ENCODE measurements at places on chromosomes 5 and 9.

- DNase-seq, result no peak
Measured at GRCh38 chr9:135490980-135491464, 9.5 kb upstream of the MRPS2 start.

DNA sequence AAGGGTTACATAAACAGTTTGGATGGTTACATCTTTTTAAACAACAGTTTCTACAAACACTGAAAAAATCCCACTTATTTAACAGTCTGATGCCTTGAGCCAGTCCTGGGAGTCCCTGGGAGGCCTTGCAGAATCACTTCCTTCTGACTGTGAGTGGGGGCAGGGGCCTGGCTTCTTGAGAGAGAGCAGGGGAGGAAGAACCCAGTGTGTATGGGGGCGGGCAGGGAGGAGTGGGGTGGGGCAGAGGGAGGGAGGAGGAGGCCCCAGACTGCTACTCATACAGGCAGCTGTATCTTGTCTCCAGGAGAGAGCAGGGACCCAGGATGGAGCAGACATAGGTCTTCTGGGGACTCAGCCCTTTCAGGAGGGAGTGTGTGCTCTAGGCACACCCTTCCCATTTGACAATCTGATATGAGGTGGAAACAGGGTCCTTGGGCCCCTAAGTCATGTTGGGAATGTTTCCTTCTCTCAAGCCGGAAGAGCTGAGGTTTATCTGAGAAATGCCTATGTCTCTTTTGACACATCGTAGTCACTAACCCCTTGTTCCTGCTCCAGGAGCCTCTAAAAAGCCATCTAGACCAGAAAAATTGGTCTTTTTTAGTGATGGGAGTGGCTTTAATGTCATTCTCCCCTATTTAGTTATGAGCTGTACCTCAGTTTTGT is 52.8 kb downstream of the IRF1 start:
- DNase-seq, result peak; percentile 46

- DNase-seq, result peak; percentile 99
Measured at GRCh38 chr5:10353241-10354047, at the start of gene MARCHF6. Gene MARCHF6, plus strand, starts transcription at chr5:10353695. Its CDS starts 204 bp downstream, at chr5:10353899.

- DNase-seq, result no peak
Measured at GRCh38 chr5:121853850-121854249, 2.2 kb downstream of the FTMT start.

DNA sequence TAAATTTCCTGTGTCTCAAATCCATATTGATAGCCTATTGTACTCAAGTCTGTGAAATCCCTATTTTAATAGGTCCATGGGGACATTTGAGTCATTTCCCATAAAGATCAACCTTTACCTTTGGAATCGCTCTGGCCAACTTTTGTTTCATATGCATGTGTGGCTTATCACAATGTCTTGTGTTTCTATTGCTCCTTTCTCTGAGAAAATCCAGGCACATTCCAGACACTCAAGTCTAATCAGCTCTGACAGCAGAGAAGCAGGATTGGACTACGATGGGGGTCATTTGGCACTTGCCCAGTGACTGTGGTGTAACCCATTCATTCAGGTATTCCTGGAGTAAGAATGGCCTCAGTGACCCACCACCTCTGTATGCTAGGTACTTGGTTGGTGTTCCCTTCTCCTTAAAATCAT is 48.4 kb downstream of the ACTBL2 start:
- no peak for DNase-seq

DNA sequence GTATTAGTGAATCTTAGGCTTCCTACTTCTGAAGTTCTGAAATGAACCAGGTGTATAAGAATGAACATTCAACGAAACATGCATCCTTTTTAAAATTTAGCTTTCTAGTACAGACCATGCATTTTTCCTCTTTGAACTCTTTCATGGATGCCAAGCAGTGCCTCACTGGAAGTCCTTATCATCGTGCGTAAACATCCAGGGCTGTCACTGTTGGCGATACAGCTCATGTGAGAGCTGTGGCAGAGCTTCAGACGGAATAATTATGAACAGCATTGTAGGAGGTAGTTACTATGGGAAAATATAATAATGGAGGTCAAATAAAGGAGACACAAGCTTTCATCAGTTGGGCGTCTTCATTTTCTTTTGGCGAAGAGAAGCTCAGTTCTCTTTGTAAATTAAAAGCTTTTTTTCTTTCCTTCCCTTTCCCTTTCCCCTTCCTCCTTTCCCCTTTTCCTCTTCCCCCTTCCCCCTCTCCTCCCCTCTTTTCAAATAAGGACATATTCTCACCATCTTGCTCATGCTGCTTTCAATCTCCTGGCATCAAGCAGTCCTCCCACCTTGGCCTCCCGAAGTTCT is 167.3 kb downstream of the KDM4C start:
- DNase-seq, result no peak

DNA sequence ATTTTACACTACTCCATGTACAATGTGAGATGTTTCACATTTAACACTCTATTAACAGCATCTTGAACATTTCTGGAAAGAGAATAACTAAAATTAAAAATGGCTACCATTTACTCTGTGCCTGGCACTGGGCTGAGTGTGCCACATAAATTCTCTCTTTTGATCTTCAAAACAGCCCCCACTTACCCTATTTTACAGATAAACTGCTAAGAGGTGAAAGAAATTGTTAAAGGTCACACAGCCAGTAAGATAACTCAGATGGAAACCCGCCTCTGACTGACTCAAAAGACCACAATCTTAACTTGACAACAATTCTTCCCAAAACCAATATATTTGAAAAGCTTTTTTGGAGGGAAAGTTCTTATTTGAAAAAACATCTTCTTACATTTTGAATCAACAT is 97.3 kb downstream of the MAPKAP1 start:
- no peak for DNase-seq

DNA sequence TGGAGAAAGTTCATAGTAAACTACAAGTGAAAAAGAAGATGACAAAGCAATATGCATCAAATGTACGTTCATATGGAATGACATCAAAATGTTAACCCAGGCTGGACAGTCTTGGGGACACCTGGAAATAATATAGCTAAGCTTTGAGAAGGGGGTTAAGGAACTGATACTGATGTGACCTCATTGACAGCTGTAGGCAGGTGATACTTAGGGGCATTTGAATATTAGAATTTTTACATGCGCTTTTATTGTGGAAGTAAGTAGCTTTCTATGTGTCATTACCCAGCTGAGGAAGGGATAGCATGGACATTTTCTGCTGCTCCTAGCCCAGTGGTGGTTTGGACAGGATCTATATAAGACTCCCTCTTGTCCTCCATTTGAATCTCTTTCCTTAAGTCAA is 299.7 kb downstream of the CWC27 start:
- DNase-seq, result no peak

DNA sequence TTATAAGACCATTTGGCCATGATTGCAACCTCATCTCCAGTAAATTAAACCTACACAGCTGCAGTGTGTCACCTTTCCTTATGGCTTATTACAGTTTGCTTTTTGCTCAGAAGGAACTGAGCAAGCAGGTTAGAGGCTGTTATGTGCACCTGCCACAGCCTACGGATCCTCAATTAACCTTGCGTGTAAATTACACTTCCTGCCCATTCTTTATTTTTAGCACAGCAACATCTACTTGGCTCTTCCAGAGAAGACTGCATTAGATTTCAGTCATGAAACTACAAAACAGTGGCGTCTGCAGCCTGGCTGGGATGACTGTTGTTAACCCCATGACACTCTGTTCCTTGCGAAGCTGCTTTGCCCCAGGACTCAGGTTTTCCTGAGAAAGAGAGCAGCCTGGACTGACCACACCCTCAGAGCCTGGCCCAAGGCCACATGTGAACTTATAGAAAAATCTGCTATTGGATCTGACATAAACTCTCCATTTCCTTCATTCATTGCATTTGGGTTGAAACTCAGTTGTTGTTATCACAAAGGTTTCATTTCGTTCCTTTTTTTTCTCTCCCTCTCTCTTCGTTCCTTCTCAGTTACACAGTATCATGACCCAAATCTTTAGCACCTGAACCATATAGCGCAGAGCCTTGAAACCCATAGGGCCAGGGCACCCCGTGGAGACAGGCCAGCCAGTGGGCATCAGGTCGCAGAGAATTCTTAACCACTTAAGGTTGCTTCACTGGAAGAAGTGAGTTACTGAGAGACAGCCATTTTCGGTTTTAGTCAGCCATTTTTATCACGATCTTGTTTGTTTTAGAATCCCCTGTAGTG is 138.6 kb downstream of the PALM2AKAP2 start:
- DNase-seq, result no peak

DNA sequence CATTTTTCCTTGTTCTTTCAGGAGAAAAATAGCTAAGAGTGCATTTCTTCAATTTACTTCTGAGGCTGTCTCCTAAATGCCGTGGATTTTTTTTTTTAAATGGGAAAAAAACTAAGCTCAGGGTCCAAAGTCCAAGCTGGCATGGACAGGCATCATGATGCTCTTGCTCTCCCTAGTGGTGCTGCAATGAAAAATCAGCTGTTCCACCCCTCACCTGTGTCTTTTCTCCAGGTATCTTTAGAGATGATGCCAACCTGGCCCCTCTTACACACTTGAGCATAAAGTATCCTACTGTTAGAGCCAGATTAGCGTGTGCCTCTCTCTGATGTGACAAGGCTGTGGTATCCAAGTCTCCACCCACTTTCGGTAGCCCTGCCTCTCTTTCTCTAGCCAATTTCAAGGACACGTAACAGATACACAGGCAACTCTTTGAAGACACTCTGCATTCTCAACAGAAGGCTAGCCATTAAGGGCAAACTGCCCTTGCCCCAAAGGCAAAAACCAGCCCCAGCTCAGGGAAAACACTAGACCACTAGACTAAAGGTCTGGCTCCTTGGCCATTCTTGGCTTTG is 208.8 kb downstream of the SAXO1 start:
- peak; percentile 22 for DNase-seq

DNA sequence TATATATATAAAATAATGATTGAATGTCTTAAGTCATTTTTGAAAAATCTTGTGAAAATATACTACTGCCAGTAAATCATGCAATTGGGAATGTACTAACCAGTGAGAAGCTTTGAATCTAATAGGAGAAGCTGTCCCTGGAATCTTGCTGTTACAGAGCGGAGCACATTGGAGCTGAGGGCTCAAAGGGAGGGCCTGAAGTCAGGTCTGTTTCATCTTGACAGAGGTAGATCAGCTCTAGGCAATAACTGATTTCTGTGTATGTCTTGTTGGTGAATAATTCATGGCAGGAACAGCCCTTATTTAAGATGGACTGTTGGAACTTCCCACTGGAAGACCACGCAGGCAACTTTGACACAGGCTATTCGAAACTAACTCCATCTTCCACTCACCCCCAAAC is 17.5 kb downstream of the CAMK4 start:
- DNase-seq, result no peak

GRCh38 chr9:88198341-88198807 is 60.1 kb upstream of the SPATA31C2 start:
- no peak for DNase-seq

DNA sequence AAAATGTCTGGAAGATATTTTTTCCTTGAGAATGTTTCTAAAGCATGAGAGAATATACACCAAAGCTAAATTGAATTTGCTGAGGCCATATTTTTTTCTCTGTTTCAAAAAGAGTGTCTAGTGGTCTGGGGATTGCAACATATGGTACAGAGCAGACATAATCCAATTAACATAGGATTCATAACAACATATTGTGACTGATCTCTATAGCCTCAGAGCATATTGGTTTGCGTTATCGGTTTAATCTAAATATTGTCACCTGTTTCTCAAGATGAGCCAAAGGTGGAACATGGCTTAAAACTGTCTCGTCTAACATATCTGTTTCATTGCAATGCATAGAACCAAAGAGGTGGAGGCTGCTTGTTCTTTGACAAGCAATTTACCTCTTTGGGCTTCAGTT is 3.9 kb downstream of the PPP3R2 start:
- DNase-seq, result no peak

- DNase-seq, result no peak
Measured at GRCh38 chr5:132049093-132049492, 11.4 kb upstream of the IL3 start.

GRCh38 chr5:27944471-27944870 is 906.1 kb upstream of the CDH9 start:
- DNase-seq, result no peak

DNA sequence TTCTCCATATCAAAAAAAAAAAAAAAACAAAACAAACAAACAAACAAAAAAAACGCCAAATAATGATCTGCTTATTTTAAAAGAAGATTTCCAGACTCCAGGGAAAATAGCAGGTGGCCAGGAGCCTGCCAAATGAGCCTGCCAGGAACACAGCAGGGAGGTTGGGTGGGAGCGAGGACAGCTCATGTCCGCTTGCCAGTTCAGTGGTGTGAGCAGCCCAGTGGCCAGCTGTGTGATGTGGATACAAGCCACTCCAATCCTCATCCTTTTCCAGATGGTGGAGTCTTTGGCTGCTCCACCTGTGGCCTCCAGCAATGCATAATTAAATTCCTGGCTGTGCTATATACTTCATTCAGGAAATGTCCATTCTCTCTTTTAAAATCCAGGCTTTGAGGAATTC is 1025.1 kb upstream of the C9orf72 start:
- peak; percentile 7 for DNase-seq

- no peak for DNase-seq
Measured at GRCh38 chr9:20310024-20310423, 312.3 kb downstream of the MLLT3 start.

DNA sequence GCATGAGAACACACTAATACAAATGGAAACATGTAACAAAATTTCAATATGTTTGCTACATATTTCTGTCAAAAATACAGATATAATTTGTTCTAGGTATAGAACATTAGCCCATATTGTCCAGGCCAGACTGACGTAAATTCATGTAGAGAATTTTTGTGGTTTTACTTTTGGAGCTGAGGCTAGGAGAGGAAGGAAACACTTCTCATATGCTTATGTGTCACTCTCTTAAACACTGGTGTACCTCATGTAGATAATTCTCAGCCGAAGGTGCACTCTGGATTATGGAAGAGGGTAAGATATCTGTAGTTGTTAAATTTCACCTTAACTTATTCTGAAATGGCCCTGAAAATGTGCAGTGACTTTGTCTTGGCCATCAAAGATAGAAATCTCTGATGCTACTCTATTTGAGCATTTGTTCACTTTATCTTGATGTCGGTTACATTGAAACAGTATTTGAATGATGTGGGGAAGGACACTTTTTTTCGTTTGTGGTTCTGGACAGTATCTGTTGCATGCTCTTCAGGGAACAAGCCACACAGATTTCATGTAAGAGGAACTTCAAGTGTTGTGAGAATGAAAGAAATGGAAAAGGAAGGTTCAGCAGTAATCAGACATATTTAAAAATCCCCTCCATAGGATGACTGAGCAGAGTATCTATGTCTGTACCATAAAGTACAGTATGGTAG is 202.7 kb downstream of the SPATA31D1 start:
- no peak for DNase-seq

- DNase-seq, result no peak
Measured at GRCh38 chr5:138661991-138662434, 86.8 kb upstream of the HSPA9 start.

Data from WERI-Rb-1 (cell line).